ENCODE measurements at places on chromosomes 13 and 19.

DNA sequence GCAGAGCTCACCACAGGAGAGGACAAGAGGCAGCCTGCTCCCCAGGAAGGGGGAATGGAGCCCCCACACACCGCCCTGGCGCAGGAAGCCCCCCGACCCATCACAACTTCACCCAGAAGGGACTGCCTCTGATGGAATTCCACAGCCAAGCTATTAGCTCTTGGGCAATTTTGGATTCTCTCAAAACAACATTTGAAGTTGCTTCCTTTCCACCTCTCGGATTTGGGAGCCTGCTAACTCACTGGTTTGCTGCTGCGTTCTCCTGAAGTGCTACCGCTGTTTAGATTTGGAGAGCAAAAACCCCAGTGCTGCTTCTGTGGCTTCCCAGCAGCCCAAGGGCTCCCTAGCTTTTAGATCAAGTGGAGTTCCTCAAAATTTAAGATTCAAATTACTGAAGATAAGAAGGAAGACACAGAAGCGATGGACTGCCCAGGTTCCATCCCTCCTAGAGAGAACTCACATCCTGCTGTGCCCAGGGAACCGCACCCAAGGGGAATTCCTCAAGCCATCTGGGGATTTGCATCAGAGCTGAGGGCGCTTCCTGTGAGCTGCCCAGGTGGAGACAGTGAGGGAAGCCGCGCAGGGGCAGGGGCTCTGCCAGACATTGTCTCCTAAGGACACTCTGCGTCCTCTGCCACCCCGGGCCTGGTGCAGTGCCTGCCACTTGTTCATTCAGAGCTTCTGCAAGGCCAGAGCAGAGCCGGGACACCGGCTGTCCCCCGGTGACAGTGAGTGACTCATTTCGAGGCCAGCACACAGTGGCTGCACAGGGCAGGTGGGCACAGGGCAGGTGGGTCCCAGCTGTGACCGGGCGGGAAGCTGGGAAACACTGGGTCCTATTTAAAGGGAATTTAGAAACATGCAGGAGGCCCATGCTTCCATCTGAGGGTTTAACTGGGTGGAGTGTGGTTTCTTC, 45.5 kb downstream of the COL4A1 start:
- DNase-seq = no peak

GRCh38 chr13:72823081-72823480, 41.1 kb downstream of the PIBF1 start:
- no peak for DNase-seq

- DNase-seq = no peak
These were observed 169.3 kb downstream of the LHFPL6 start for GRCh38 chr13:39433651-39434050.

DNA sequence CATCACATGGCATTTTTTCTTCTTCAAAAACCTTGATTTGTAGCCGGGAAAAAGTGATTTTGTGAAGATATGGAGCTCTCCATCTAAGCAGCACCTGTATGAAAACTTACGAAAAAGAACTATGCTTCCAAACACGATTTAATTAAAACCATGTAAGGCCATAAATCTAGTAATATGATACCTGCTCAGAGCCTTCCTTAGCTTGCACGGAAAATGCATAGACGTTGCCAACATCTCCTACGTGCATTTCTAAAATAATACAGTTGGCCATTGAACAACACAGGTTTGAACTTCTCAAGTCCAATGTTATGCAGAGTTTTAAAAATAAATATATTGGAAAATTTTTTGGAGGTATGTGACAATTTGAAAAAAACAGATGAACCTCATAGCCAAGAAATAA, 59.1 kb upstream of the RNF113B start:
- DNase-seq = no peak

DNA sequence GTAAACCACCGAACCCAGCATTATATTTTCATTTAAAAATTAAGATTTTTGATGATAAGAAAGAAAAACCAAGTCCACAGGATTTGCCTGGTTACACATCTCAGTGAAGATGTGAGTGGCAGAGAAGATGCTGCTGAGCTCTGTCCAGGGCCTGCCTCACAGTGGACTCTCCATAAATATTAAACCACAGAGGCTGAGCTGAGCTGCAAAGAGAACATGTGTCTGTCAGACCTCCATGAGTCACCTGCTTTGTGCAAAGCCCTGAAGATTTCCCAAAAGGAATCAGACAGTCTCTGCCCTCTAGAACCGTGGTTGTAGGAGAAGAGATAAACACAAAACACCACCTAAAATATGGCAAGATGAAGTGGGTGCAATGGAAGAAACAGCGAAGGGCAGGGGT, 127.2 kb upstream of the TSC22D1 start:
- no peak for DNase-seq

GRCh38 chr19:12864721-12865715, 16.2 kb downstream of the DNASE2 start:
- DNase-seq = peak; percentile 33

- no peak for DNase-seq
These were observed 327.7 kb downstream of the ITGBL1 start for GRCh38 chr13:101780211-101780610.

DNA sequence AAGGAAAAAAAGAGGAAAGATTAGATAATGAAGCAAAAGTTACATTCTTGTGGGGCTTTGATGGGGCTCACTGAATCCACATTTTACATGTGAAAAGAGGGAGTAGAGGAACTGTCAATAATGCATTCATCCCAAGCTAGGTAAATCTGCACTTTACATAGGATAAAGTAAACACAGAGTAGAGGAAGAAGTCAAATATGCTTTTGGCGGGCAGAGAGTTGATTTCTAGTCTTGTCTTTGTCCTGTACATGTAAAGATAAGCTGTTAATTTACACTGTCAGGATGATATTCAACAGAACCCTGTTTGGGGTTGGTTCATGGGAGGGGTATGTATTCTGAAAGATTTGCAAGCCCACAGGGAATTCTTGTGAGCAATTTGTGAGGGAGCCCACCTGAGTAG, 18.0 kb upstream of the TNFRSF19 start:
- no peak for DNase-seq

GRCh38 chr19:29266001-29266400, 53.0 kb upstream of the UQCRFS1 start:
- no peak for DNase-seq

DNA sequence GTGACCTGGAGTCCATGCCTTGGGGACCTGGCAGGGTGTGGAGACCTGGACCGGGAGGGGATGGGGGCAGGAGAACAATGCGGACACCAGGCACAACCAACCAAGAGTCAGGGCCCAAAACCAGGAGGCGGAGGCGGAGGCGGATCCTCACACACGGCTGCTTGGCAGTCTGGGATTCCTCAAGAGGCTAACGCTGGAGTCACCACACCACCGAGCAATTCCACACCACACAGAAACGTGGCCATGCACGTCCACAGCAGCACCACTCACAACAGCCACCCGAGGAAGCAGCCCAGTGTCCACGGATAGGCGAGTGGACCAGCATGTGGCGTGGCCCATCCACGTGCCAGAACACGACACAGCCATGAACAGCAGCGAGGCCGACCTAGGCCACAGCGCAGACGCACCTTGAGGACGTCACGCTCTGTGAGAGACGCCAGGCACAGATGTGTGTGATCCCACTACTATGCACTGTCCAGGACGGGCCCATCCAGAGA, 17.7 kb downstream of the SBNO2 start:
- DNase-seq = no peak

GRCh38 chr13:73428706-73429105, 369.9 kb downstream of the KLF5 start:
- no peak for DNase-seq

GRCh38 chr13:111908361-111908760, 158.6 kb upstream of the SOX1 start:
- DNase-seq = no peak

- DNase-seq = peak; percentile 25
These were observed 97.9 kb downstream of the GGACT start for GRCh38 chr13:100490692-100491091.

GRCh38 chr13:74372511-74372910, 238.3 kb upstream of the KLF12 start:
- DNase-seq = no peak

DNA sequence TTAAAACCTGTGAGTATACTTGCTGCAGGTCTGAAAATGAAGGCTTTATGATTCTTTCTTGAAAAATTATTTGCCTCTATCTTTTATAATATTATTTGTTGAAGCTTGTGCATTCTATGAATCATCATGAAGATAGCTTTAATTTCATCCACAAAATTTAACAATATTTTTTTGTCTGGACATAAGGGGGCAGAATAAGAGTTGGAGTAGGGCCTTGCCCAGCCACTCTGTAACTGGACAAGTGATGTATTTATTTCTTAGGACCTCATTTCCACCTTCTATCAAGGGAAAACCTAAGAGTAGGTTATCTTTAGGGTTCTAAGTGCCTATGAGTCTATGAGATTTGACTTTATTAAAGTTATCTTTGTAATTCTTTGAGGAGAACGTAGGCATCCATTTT, 49.9 kb downstream of the N4BP2L1 start:
- DNase-seq = no peak

DNA sequence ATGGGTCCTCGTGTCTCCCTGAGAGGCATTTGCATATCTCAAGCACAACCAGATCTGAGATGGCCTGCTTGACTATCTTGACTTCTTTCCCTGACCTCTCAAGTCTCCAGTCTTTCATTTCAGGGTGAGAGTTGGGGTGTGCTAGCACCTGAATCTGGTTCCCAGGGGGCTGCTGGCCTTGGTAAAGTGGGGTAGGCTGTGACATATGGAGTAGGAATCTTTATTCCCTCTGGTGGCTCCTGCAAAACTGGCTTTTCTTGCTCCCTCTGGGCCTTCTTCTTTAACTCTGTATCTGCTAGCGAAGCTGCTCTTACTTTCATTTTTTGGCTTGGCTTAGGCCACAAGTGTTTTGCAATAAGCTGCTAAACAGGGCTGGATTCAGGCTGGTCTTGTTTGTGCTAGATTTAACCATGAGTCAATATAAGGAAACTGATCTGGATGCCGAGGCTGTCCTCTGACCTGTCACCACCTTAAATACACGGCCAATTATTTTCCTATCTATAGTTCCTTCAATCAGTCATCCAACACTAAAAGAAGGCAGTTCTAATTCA, 42.3 kb downstream of the ZNF493 start:
- peak; percentile 20 for DNase-seq

- DNase-seq = peak; percentile 68
These were observed 27.5 kb upstream of the SHKBP1 start for GRCh38 chr19:40549007-40549708.

GRCh38 chr13:49400755-49401659, 42.9 kb downstream of the CAB39L start:
- peak; percentile 17 for DNase-seq

- DNase-seq = no peak
These were observed 11.0 kb downstream of the STK24 start for GRCh38 chr13:98565726-98566565.

DNA sequence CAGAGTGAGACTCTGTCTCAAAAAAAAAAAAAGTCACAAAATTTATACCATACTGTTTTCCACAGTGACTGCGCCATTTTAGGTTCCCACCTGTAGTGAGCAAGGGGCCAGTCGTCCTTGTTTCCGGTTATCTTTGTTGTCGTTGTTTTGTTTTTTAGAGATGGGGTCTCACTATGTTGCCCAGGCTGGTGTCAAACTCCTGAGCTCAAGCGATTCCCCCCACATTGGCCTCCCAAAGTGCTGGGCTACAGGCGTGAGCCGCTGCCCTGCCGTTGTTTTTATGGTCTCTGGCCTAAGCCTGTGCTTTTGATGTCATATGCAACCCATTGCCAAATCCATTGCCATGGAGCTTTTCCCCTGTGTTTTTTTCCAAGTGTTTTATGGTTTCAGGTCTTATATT, 3.3 kb downstream of the UPF3A start:
- DNase-seq = no peak

DNA sequence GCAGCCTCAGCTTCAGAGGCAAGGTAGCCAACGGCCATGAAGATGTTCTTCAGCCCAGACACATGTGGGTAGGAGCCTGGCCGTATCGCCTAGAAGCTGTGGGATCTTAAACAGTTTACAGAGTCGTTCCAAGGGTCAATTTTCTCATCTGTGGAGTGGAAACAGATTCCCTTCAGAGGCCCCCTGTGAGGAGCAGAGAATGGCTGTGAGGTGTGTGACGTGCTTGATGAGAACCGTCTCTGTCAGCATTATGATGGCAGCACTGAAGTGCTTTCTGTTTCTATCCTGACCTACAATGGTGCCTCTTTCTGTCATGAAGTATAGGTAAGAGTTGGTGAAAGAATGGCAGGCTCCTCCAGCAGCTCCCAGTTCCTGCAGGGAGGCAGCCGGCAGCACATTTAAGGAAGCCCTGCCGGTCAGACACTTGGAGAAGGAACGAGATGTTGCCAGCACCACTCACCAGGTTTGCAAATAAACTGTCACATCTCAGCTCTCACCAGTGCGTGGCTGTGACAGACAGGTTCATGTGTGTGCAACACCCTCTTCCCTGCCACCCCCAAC, 277.3 kb downstream of the FOXO1 start:
- DNase-seq = peak; percentile 66

DNA sequence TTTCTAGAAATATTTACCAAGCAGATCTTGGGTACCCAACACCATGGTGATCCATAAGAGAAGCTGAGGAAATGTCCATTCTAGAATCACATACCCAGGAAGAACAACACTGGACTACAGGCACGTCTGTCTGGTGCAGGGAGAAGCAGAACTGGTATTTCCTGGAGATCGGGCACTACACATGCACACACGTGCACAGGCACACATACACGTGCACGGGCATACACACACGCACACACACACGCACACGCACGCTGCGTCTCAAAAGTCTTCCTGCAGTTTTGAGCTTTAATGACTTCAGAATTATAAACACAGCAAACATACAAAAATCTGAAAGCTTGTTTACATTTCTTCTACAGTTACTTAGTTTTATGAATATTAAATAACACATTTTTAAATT, 189.8 kb downstream of the DCLK1 start:
- DNase-seq = no peak

GRCh38 chr19:49019242-49019932, 2.5 kb upstream of the LHB start:
- DNase-seq = peak; percentile 46

DNA sequence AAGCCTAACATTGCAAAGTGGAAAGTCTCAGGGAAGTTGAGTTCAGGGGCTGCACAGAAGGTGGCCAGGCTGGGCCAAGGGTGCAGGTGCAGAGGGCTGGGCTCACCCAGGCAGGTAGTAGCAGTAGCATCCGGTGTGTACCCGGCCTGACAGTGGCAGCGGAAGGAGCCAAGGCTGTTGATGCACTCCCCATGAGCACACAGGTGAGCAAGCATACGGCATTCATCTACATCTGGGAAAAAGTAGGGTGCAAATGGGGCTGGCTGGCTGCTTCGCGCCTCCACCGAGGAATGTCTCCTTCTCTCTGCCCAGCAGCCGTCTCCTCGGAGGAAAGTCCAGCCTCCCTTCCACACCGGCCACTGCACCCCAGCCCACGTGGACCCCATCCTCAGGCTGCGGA, 30.6 kb downstream of the CCL25 start:
- no peak for DNase-seq

DNA sequence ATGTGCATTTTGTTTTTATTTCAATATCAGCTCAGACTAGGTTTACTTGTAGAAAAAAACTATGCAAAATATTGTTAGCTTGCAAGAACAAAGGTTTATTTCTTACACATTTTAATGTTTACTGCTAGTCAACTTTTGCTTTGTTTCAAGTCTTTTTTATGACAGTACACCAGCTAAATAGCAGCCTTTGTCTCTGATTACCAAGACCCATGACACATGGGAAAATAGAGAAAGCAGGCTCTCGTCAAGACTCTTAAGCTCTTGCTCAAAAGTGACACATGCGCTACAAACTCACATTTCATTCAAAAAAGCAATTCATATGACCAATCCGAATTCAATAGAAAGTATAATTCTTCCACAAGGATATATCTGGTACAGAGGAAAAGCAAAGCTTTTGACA, 642.3 kb upstream of the SLITRK1 start:
- DNase-seq = no peak
